ENCODE measurements at places on chromosomes 11 and 22.

DNA sequence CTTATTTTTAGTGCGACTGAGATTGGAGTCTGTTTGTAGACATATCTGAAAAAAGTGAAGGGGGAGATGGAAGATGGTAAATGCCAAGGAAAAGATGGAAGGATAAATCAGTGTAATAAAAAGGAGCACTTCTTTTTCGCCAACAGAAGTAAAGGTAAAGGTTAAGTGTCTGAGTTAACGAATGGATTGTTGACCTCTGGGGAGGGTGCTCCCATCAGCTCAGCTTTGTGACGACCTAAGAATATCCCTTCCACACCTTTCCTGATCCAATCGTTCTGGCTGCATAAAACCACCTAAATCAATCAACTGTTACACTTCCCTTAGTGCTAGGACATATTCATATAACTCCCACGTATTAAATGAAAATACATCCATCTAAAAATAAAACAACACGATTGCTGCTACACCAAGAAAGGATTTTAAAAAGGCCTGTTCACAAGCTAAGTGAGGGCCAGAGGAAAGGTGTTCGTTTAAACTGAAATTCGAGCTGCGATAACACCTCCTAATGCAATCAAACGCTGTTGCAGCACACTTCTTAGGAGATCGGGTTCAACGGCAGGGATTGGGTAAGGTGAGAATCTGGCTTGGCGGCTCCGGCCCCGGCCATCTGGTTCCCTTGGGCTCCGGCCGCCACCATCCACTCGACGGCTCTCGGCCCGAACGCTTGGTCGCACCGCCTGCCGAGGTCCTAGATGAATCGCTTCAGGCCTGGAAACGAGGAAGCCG, 658 bp downstream of the C11orf71 start:
- DNase-seq = no peak

DNA sequence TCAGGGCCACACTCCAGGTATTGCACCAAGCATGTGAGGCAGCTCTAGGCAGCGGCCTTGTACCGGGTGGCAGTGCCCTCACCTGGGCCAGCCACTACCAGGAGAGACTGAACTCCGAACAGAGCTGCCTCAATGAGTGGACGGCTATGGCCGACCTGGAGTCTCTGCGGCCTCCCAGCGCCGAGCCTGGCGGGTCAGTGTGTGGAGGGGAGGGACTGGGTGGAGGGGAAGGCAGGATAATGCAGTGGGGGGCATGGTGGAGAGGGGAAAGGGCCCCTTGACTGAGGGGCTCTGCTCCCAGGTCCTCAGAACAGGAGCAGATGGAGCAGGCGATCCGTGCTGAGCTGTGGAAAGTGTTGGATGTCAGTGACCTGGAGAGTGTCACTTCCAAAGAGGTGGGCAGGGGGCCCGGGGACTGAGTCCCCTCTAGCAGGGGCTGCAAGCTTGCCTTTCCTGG, 4.2 kb downstream of the SSH3 start:
- DNase-seq = no peak

- no peak for DNase-seq
Observed at GRCh38 chr11:113928311-113928710, 23.7 kb downstream of the HTR3B start.

DNA sequence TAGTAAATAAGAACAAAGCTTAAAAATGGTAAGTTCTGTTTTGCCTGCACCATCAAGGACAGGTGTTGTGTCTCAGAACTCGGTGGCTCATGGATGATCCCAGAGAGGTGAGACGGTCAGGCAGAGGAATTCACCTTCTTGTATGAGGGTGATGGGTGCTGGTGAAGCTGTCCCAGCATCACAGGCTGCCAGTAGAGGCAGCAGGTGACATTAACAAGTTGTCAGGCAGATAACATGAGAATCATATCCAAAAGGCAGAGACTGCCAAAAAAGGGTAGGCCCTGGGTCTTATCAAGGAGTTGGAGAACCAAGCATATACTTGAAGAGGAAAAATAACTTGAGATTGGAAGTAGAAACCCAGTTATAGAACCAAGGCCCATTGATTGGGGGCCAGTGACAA, 437.8 kb downstream of the DYNC2H1 start:
- DNase-seq = no peak

- DNase-seq = no peak
Observed at GRCh38 chr11:9726321-9727022, 62.6 kb downstream of the SWAP70 start.

DNA sequence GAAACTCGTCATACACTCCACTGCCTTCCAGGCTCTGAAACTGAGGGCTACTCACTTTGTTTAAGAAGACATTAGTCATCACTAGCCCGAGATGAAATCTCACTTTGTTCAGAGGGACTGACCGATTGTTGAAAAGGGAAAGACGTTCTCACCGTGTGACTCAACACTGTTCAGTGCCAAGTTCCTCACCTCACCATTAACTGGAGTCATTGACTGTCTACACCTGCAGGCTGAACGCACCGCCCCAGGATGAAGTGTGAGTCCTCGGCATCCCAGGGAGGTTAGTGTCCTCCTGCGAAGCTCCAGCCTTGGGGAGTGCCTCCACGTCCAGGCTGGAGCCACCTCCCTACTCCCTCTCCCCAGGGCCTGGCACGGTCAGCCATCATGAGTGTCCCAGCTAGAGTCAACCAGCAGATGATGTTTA, 30.4 kb downstream of the FADD start:
- DNase-seq = no peak

All from suppressor macrophage (primary cell).